ENCODE measurements at places on chromosomes 11 and 22.

DNA sequence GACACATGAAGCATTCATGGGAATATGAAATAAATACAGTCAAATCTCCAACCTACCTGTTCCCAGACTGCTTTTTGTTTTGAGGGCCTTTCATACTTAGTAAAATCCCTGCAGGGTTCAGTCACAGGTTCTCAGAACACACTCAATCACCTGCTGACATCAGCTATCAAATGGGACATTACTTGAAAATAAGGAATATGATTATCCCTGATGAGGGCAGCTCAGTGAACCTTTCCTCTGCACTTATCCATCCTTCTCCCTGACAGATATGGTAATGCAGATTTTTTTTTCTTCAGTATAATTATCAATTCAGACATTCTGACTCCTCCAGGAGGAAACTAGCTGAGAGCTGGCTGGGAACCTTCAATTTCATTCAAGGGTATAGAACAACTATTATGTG, 1127.4 kb upstream of the CCDC90B start:
- no peak for DNase-seq

DNA sequence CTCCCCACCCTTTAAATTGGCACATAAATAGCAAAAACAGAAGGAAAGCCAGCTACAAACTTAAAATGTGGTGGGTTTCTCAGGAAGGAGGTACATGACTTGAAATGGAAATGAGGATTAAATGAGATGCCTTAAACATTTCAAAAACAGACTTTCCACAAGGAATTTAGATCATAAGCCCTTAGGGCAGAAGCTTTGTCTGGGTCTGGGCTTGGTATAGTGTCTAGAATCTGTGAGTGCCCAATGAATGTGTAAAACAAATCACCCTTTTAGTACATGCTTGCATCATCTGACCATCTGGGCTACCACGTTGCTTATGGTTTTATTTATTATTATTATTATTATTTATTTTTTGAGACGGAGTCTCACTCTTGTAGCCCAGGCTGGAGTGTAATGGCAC, 37.1 kb upstream of the CREB3L1 start:
- no peak for DNase-seq

GRCh38 chr11:27295928-27296327, 67.1 kb downstream of the CCDC34 start:
- no peak for DNase-seq

DNA sequence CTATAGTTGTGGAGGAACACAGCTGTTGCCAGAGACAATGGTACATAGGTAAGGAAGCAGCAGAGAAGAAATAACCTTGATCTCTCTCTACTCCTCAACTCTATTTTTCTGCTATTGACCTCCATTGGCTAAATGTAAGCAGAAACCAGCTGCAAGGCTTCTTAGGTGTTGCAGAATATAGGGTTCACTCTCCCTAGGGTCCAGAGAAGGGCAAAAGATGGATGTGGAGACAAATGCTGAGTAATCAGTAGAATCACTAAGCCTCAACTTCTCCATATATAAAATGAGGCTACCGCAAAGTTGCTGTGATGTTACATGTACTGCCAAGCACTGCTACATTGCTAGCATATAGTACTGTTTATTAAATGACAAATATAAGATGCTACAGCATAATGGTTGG, 120.6 kb downstream of the PDE3B start:
- DNase-seq, result no peak

DNA sequence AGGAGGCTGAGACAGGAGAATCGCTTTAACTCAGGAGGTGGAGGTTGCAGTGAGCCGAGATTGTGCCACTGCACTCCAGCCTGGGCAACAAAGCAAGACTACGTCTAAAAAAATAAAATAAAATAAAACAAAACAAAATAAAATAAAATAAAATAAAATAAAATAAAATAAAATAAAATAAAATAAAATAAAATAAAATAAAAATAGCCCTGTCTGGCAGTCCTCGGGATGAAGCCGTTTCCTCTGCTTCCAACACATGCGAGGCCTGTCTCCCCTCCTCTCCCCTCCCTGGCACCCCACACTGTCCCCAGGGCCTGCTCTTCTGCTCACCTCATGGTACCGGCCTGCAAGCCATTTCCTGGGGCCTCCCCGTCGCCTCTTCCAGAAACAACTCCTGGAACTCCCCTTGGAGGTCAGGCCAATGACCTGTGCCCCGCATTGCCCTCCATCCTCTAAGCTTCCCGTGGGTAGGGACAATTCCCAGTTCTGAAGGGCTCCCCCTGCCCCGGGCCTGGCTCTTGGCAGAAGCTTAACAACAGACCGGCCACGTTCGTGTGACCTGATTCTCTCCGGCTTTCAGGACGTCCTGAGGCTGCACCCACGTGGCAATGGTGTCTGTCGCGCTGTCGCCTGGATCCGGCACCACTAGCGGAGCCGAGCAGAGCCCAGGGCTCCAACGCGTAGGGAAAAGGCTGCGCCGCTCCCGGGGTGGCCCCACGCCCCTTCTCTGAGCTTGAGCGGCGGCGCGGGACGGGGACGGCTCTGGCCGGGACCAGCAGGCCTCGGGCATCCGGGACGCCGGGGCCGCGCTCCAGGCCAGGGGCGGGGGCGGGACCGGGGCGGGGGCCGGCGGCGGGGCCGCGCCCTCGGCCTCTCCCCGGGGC, 456 bp upstream of the PARVB start:
- no peak for DNase-seq

GRCh38 chr11:57476047-57476756, 15.9 kb downstream of the RTN4RL2 start:
- DNase-seq, result no peak

DNA sequence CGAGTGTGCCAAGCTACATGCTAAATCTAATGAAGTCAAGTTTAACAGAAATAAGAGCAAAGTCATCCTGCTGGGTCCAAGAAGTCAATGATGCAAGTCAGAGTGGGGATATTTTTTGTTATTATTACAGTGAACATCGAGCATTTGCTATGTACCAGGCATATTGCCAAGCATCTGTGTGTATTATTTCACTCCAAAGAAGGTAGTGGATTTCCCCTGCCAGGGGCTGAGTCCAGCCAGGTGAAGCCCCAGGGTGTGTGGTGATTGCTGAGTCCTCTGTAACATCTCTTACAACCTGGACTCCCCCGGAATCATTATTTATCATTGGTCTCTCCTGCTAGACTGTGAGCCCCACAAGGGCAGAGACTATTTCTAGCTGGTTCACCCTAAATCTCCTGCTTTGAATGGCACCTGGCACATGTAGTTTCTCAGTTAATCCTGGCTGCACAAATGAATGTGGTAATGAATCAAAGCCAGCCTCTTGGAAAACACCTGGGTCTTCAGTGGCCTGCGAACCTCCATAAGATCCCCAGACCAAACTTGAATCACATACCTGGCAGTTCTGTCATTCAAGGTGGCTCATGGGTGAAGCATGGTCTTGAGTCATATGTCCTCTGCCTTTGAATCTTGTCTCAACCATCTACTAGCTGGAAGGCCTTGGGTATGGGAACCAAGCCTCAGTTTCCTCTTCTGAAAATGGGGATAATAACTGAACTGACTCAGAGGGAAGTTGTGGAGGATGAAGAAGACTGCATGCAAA, 549.2 kb downstream of the MIAT start:
- no peak for DNase-seq

- DNase-seq, result no peak
Observed at GRCh38 chr11:11444804-11445131, 91.7 kb upstream of the CSNK2A3 start.

DNA sequence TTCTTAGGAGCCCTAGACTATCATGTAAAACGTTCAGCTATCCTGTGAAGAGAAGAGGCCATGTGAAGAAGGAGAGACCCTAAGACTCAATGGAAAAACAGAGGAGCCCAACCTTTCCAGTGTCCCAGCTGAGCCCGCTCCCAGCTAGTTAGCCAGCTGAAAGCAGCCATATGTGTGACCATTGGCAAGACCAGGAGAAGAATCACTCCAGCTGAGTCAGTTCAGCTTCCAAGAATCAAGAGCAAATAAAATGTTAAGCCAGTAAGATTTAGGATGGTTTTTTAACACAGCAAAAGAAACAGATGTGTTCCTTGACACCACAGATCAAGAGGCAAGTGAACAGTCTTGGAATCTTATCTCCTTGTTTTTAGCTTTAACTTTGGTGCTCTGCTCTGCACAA, 108.0 kb downstream of the CCDC81 start:
- DNase-seq, result no peak

DNA sequence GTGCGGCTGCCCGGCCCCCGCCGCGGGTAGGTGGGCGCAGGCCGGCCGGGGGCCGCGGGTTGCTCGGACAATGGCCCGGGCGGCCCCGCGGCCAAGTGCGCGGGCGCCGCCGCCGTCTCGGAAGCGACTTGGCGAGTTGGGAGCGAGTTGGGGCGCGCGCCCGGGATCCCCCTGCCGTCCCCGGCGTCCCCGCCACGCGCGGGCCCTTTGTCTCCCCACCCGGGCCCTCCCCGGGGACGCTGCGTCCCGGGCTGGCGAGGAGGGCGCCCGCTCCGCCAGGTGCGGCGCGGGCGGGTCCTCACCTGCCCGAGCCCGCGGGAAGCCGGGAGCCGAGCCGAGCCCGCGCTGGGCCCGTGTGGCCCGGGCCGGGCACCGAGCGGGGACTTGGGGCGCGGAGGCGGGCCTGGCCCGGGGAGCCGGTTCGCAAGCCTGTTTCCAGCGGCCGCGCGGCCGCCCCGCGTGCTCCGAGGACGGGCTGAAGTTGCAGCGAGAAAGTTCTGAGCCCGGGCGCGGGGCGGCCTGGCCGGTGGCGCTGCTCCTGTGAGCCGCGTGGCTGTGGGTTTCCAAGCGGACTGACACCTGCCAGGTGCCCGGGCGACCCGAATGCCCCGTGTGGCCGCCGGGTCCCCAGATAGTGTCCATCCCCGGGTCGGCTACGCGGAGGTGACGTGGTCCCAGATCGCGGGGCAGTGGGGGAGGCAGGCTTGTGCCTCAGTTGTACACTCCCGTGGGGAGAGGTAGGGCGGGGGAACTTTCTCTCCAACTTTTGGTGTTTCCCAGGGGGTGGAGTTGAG, 586 bp downstream of the LRP5 start:
- DNase-seq, result no peak

- no peak for DNase-seq
Observed at GRCh38 chr11:16786131-16786530, 47.7 kb downstream of the C11orf58 start.

GRCh38 chr22:20576445-20576816, 69.0 kb downstream of the MED15 start:
- DNase-seq, result peak; percentile 30

DNA sequence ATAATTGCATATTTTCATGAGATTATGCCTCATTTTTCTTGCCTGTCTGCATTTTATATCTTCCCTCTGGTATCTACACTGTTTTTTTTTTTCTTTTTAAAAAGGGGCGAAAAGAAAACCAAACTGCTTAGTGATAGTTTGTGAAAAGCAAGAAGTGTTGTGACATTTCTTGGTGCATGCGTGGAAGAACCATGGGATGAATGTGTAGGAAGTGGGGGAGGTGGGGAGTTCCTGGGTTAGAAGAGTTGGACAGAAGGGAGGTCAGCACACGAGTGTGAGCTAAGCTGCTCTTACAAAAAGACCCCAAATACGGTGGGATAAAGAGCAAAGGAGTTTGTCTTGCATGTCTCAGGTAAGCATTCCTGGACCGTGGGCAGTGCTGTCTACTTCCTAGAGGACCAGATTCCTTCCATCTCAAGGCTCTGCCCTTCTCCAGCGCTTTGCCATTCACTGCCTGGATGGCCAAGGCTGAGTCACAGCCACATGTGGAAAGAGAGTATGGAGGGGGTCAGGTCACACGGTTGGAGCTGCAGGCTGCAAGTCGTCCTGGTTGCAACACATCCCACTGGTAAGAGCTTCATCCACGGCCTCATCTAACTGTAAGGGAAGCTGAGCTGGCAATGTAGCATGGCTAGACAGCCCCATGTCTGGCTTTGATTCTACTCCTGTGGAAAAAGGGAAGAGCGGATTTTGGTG, 300.6 kb downstream of the DDX10 start:
- DNase-seq, result no peak

DNA sequence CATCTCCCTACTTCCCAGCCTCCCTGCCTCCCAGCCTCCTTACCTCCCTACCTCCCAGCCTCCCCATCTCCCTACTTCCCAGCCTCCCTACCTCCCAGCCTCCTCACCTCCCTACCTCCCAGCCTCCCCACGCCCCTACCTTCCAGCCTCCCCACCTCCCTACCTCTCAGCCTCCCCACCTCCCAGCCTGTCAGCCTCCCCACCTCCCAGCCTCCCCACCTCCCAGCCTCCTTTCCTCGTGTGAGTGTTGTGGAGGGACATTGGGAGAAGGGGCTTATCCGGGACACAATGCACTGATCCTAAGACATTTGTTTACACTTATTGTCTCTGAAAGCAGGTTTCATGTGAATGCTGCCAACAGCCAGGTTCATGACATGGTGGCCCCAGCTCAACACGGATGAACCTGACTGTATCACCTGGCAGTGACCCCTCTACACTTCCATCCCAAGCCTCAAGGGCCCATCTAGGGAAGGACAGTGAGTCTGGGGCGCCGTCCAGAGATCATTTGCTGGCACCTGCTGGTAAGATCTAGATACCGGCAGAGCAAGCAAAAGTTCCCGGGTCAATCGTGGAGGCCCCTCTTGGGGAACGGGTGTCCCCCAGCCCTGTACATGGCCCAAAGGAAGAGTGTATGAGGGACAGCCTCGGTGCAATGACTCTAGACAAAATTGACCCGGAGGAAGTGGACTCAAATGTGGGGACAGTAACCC, 34.5 kb upstream of the TH start:
- no peak for DNase-seq

- DNase-seq, result no peak
Observed at GRCh38 chr11:83976086-83976485, 689.9 kb upstream of the CCDC90B start.

GRCh38 chr11:122723576-122723975, 68.1 kb downstream of the UBASH3B start:
- no peak for DNase-seq

GRCh38 chr11:49213026-49213560, 4.7 kb upstream of the FOLH1 start:
- DNase-seq, result no peak

DNA sequence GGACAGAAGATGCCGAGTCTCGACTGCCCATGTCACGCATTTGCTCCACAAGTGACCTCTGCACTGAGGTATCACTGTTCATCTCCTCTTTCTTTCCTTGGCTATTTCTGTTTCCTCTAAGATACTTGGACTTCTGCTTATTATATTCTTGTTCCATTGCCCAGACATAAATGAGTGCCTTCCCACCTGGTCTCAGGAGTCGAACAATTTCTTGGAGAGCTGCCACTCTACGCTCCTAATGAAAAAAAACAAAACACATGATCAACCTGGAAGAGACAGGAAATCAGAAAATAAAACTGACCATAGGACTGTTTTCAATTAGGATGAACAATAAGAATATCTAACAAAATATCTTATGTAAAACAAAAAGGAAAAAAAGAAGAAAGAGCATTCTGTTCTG, 47.4 kb upstream of the CWF19L2 start:
- no peak for DNase-seq

- DNase-seq, result no peak
Observed at GRCh38 chr11:34263441-34264091, 94.2 kb downstream of the ABTB2 start.

DNA sequence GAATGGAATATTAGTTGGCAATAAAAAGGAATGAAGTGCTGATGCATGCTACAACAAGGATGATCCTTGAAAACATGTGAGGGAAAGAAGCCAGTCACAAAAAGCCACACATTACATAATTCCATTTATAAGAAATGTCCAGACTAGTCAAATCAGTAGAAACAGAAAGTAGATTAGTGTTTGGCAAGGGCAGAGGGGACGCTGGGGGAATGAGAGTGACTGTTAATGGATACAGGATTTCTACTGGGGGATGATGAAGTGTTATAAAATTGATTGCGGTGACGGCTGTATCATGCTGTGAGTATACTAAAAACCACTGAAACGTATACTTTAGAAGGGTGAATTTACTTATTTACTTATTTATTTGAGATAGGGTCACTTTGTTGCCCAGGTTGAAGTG, 57.9 kb downstream of the C11orf58 start:
- no peak for DNase-seq

Measured in hematopoietic multipotent progenitor cell (in vitro differentiated cells).